Ovary (tissue), 10 donors: ENCODE measurements at places on chromosomes 5 and 9.

DNA sequence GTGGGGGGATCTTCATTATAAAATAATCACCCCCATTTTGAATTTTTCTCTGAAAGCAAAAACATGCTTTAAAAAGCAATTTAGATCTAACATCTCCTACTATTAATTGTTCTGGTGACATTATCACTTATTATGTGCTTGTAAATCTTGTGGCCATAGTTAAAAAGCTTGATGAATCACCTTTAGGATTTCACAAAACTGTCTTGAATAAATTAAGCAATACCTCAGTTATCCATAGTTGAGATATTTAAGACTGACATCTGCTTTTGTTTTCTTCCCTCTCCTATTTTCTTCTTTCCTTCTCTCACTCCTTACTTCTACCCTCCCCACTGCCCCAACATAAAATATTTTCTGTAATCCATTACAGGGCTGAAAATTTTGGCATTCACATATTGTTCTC lies 84.8 kb downstream of the SLC1A3 start:
- no peak for DNase-seq
- H3K27ac ChIP-seq, result no peak overlapping the region
- H3K27me3 ChIP-seq, result no peaks in the 10 kb centered on the region
- H3K36me3 ChIP-seq, result no peaks in the 10 kb centered on the region
- H3K4me3 ChIP-seq, result no peak overlapping the region

DNA sequence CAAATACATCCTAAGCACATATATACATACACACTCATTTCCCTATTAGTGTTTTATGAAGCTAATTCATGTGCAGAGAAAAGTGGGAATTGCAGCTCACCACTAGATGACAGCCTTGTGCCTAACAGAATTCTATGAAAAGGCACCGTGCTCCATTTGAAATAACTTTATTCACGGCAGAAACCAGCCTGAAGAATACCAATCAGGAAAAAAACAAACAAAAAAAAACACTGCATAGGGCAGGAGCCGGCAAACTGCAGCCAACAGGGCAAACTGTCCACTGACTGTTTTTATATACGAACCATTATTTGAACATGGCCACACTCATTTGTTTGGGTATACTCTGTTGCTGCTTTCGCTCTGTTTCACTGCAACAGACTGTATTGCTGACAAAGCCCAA lies 33.6 kb downstream of the ERMP1 start:
- no peaks in the 10 kb centered on the region for H3K27me3 ChIP-seq
- no peak for DNase-seq
- H3K36me3 ChIP-seq, result no peaks in the 10 kb centered on the region
- no peak overlapping the region for H3K27ac ChIP-seq
- peaks cover 2% of the 10 kb centered on the region for H3K4me1 ChIP-seq
- no peak overlapping the region for H3K4me3 ChIP-seq

GRCh38 chr5:133041910-133042309 lies 9.9 kb upstream of the HSPA4 start:
- H3K27ac ChIP-seq, result no peak overlapping the region
- DNase-seq, result no peak
- H3K4me1 ChIP-seq, result no peaks in the 10 kb centered on the region
- H3K36me3 ChIP-seq, result no peaks in the 10 kb centered on the region
- no peaks in the 10 kb centered on the region for H3K27me3 ChIP-seq

DNA sequence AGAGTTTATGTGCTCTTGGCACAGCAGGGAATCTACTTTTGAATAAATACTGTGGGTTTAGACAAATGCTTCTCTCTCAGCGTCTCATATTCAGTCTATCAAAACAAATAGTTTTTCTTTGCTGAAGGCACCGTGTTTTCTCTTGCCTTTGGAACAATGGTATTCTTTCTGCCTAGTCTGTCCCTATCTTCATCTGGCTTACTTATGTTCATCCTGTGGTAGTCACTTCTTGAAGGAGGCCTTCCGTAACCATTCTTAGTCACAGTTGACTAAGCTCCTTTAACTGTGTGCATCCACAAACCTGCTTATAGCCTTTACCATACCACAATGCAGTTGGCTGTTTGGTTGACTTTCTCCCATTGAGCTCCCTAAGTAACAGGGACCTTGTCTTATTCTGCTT lies 45.9 kb downstream of the LARP1 start:
- no peak overlapping the region for H3K27ac ChIP-seq
- no peak for DNase-seq
- H3K36me3 ChIP-seq, result no peaks in the 10 kb centered on the region
- peaks cover 1% of the 10 kb centered on the region for H3K4me1 ChIP-seq

GRCh38 chr9:15642369-15642962 lies 89.6 kb downstream of the CCDC171 start:
- H3K4me1 ChIP-seq, result no peaks in the 10 kb centered on the region
- no peak overlapping the region for H3K4me3 ChIP-seq
- no peak overlapping the region for H3K27ac ChIP-seq
- DNase-seq, result no peak
- no peaks in the 10 kb centered on the region for H3K27me3 ChIP-seq

- DNase-seq, result no peak
- no peaks in the 10 kb centered on the region for H3K4me1 ChIP-seq
- no peak overlapping the region for H3K27ac ChIP-seq
- no peaks in the 10 kb centered on the region for H3K36me3 ChIP-seq
- H3K4me3 ChIP-seq, result no peak overlapping the region
These were observed 15.8 kb downstream of the TLN1 start for GRCh38 chr9:35716230-35716629.

GRCh38 chr9:128142061-128142460 lies 7.2 kb upstream of the LCN2 start:
- H3K36me3 ChIP-seq, result no peaks in the 10 kb centered on the region
- H3K27ac ChIP-seq, result no peak overlapping the region
- no peak for DNase-seq
- no peaks in the 10 kb centered on the region for H3K27me3 ChIP-seq

DNA sequence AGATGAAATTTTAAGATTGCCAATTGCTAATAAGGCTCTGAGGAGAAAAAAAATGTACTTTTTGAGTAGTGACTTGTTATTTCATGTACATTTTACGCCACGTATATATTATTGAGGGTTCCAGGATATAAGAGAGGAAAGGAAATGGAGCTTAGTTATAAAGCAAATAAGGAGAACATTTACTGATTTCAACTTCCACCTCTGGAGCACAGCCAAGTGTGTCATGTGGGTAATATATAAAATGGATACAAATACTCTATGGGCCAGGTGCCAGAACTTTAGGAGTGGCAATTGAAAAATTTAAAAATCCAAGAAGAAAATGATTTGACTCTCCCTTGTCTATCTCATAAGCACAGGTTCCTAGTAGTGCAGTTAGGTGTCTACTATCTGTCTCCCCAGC lies 45.0 kb upstream of the VLDLR start:
- H3K36me3 ChIP-seq, result no peaks in the 10 kb centered on the region
- no peak overlapping the region for H3K27ac ChIP-seq
- no peaks in the 10 kb centered on the region for H3K27me3 ChIP-seq
- no peak for DNase-seq
- H3K4me3 ChIP-seq, result no peak overlapping the region

- H3K36me3 ChIP-seq, result no peaks in the 10 kb centered on the region
- no peaks in the 10 kb centered on the region for H3K27me3 ChIP-seq
- no peak overlapping the region for H3K27ac ChIP-seq
- no peaks in the 10 kb centered on the region for H3K4me1 ChIP-seq
- DNase-seq, result no peak
These were observed 8.6 kb upstream of the SMIM23 start for GRCh38 chr5:171776770-171777759.

- no peak for DNase-seq
- H3K4me3 ChIP-seq, result no peak overlapping the region
- H3K36me3 ChIP-seq, result no peaks in the 10 kb centered on the region
- H3K4me1 ChIP-seq, result peaks cover 18% of the 10 kb centered on the region
These were observed 171.2 kb downstream of the TSSK1B start for GRCh38 chr5:113263545-113263944.

GRCh38 chr9:116208417-116209232 lies 55.0 kb downstream of the PAPPA start:
- H3K27ac ChIP-seq, result no peak overlapping the region
- H3K4me1 ChIP-seq, result no peaks in the 10 kb centered on the region
- no peak overlapping the region for H3K4me3 ChIP-seq
- H3K36me3 ChIP-seq, result no peaks in the 10 kb centered on the region

DNA sequence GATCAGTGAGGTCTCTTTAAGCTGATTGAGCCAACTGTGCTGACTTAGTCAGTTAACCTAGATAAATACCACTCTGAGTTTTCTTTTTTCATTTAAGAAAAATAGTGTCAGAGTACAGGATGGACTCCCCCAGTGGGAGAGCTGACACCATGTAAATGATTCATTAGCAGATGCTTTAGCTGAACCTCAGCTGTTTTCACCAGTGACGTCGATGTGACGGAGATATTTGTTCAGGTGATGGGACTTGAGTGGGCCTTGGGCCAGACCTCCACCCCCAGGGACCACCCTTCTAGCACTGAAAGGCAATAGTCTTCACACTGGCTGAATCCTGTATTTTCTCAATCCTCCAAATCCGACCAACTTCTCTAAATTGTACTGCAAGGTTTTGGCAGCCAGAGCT lies 196.1 kb downstream of the GAS1 start:
- no peak overlapping the region for H3K27ac ChIP-seq
- no peaks in the 10 kb centered on the region for H3K27me3 ChIP-seq
- H3K4me1 ChIP-seq, result peaks cover 3% of the 10 kb centered on the region
- no peak for DNase-seq
- no peaks in the 10 kb centered on the region for H3K36me3 ChIP-seq

GRCh38 chr9:131774636-131775035 lies 34.8 kb upstream of the RAPGEF1 start:
- H3K4me3 ChIP-seq, result no peak overlapping the region
- DNase-seq, result no peak
- no peaks in the 10 kb centered on the region for H3K27me3 ChIP-seq
- H3K4me1 ChIP-seq, result no peaks in the 10 kb centered on the region

DNA sequence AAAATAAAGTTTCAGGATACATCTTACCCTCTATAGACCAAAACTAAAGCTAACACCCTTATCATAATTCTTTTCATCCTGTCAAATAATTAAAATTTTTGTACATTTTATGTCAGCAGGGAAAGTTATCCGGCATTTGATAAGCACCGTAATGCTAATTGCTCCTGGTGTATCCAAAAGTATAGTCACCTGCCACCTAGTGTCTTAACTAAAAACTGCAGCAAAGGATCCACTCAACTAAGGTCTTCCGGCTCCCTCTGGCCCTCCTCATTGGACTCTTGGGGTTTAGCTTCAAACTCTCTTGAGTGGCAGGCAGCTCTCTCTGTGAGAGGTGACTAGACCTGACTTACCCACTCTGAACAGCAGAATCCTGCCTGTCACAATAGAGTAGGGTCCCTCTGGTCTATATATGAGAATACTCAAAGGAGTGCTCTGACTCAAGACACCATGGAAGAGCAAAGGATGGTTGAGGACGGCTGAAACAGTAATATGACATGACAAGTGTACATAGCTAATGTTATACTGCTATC lies 60.4 kb upstream of the CAST start:
- no peaks in the 10 kb centered on the region for H3K36me3 ChIP-seq
- no peak overlapping the region for H3K4me3 ChIP-seq

- no peaks in the 10 kb centered on the region for H3K36me3 ChIP-seq
- H3K27ac ChIP-seq, result no peak overlapping the region
- no peak for DNase-seq
- H3K4me3 ChIP-seq, result no peak overlapping the region
- no peaks in the 10 kb centered on the region for H3K27me3 ChIP-seq
These were observed 12.2 kb downstream of the AFAP1L1 start for GRCh38 chr5:149283626-149284480.

DNA sequence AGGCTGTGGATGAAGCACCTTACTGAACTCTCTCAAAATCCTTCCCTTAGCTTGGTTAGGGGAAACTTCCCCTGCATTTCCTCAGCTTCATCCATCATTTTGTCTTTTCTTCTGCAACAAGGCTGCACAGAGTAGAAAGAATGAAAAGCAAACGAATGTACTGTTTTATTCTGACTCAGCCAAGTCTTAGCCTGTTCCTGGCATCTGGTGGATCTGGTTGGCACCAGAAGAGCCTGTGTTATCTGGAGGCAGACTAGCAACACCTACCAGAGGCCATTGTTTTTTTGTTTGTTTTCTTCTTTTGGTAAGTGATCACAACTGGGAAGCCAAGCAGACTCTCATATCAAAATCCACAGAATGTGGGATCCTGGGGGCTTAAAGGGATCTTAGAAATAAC lies 200.7 kb downstream of the FANCC start:
- H3K36me3 ChIP-seq, result no peaks in the 10 kb centered on the region
- H3K4me1 ChIP-seq, result no peaks in the 10 kb centered on the region
- H3K27ac ChIP-seq, result no peak overlapping the region
- no peak for DNase-seq
- H3K4me3 ChIP-seq, result no peak overlapping the region
- H3K27me3 ChIP-seq, result no peaks in the 10 kb centered on the region

DNA sequence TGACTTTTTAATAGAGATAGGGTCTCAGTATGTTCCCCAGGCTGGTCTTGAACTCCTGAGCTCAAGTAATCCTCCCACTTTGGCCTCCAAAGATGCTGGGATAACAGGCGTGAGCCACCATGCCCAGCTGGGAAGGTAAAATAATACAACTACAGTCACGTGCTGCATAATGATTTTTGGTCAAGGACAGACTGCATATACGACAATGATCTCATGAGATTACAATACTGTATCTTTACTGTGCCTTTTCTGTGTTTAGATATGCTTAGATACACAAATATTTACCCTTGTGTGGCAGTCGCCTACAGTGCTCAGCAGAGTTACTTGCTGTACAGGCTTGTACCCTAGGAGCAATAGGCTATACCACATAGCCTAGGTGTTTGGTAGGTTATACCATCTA lies 14.2 kb upstream of the IRF1 start:
- no peaks in the 10 kb centered on the region for H3K36me3 ChIP-seq
- DNase-seq, result no peak
- H3K4me3 ChIP-seq, result no peak overlapping the region
- no peaks in the 10 kb centered on the region for H3K27me3 ChIP-seq

DNA sequence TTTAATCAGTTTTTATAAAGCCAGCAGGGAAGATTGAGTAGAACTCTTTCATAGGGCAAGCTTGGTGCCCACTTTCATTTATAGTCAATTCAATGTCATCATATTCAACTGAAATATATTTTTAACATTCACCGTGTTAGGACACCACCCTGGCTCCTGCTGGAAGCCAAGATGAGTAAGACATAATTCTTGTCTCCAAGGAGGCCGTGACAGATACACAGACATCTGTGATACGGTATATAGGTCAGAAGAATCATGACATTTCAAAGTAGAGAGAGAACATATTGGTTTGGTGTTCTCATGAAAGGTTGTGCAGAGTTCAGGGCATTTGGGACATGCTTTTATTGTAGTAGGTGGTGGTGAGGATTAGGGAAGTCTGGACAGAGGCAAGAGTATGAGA lies 120.1 kb downstream of the CMYA5 start:
- H3K4me3 ChIP-seq, result no peak overlapping the region
- H3K27ac ChIP-seq, result no peak overlapping the region
- no peaks in the 10 kb centered on the region for H3K36me3 ChIP-seq
- H3K27me3 ChIP-seq, result peaks cover 5% of the 10 kb centered on the region
- H3K4me1 ChIP-seq, result no peaks in the 10 kb centered on the region

DNA sequence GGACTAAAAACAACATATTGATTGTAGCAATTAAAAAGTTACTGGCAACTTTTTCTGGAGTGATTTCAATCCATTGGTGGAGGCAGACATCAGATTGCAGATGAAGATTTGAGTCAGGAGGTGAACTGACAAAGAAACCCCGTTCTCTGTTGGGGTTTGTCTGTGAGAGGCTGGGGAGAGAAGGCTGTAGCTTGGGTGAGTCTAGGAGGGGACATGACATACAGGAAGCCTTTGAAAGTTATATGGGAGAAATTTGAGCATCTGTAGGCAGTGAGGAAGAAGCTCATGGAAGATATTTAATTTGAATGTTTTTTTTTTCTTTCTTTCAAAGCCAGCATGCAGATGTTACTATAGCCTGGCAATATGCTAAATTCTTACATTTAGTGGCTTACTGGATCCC lies 26.0 kb downstream of the KDM4C start:
- H3K27ac ChIP-seq, result no peak overlapping the region
- H3K4me1 ChIP-seq, result peaks cover 3% of the 10 kb centered on the region
- no peaks in the 10 kb centered on the region for H3K27me3 ChIP-seq
- no peak overlapping the region for H3K4me3 ChIP-seq
